Stimulated activated CD8-positive, alpha-beta memory T cell treated with anti-CD3 and anti-CD28 coated beads, Interleukin-4, amount 100 ng/mL, for 24 hours (primary cell): ENCODE measurements at places on chromosomes 1 and 21.
A peak's percentile ranks its signal among the peaks of the same experiment; 100 is the strongest.

DNA sequence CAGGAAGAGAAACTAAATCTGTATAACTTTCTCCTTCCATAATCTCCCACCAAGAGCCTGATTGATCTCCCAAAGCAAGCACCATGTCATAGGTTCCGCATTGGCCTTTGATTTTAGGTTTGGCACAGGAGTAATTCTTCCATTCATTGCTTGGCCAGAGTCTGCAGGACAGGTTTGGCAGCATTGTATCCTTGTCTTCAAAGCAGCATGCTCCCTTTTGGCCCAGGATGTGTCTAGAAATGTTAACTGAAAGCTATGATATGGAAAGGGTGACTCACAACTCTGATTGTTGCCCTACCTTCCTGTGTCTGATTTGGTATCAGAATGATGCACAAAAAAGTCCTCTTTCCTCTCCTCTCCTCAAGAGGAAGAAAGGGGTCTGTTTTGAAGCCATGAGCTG lies 824.3 kb upstream of the PRMT6 start:
- DNase-seq, result no peak

DNA sequence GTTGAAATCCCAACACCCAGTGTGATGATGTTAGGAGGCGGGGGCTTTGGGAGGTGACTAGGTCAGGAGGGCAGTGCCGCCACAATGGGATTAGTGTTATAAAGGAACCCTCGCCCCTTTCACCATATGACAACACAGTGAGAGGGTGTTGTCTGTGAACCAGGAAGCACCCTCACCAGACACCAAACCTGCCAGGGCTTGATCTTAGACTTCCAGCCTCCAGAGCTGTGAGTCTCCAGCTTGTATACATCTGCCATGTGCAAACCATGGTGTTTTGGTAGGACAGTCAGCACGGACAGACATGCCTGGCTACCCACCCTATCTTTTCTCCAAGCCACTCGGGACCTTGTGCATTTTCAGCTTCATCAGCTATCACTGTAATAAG lies 4.0 kb downstream of the TRIM11 start:
- DNase-seq, result no peak

DNA sequence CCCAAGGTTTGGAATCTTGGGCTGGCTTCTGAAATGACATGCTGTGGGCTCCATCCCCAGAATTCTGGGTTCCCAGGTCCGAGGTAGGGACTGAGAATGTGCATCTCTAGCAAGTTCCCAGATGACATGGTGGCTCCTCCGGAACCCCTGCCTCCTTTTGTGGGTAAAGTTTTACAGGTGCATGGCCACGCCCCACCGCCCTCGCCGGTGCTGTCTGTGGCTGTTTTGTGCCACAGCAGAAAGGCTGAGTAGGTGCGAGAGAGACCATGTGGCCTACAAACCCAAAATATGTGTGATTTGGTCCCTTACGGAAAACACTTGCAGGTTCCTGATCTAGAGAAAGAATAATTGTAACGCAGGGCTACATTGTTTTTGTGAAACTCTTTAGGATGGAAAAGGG lies 30.9 kb downstream of the SKI start:
- peak; percentile 42 for DNase-seq

DNA sequence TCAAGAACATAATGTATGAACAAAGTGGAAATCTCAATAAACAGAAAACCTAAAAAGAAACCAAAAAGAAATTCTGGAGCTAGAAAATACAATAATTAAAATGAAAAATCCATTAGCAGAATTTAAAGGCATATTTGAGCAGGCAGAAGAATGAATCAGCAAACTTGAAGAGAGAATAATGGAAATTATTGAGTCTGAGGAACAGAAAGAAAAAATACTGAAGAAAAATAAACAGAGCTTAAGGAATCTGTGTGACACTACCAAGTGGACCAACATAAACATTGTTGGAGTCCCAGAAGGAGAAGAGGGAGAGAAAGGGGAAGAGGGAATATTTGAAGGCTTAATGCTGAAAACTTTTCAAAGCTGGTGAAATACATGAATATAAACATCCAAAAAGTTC lies 54.5 kb downstream of the MAGI3 start:
- no peak for DNase-seq

DNA sequence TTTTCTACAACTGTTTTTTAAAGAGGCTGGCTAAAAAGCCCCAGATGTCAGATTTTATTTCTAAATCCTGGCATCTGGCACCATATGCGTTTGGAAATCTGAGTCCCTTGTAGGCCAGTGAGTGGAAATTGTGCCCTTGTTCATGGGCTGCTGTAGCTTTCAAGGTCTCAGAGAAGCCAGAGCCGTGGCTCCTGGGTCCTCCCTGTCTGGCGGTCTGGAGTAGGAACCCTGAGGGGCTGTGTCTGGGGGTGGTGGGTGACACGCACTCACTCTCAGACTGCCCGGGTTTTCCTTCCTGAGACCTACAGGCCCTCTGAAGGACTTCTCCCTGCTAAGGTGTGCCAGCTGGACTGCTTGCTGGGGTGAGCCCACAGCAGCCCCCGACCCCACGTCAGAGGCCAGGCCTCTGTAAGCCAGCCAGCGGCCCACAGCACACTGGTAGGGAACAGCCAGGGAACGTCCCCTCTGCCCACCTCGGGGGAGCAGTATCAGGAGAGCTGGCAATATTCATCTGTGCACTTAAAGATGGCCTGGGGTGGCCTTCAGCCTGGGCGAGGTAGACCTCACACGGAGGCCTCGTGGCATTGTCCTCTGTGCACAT lies 151.5 kb downstream of the PEX14 start:
- no peak for DNase-seq

DNA sequence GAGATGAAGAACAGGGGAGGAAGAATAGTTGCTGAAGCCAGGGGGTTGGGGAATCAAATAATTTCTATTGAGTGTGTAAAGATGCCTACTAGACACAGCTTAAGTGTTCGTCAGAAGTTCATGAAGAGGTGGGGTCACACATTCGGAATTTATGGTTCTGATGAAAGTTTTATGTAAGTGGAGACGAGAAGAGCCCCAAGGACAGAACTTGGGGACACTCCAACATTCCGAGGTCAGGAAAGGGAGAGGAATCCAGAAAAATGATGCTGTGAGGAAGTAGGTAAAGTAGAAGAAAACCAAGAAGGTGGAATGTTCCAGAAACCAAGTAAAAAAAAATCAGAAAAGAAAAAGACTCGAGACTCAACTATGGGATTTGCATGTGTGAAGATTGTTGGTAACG lies 272.5 kb downstream of the SIPA1L2 start:
- DNase-seq, result no peak

DNA sequence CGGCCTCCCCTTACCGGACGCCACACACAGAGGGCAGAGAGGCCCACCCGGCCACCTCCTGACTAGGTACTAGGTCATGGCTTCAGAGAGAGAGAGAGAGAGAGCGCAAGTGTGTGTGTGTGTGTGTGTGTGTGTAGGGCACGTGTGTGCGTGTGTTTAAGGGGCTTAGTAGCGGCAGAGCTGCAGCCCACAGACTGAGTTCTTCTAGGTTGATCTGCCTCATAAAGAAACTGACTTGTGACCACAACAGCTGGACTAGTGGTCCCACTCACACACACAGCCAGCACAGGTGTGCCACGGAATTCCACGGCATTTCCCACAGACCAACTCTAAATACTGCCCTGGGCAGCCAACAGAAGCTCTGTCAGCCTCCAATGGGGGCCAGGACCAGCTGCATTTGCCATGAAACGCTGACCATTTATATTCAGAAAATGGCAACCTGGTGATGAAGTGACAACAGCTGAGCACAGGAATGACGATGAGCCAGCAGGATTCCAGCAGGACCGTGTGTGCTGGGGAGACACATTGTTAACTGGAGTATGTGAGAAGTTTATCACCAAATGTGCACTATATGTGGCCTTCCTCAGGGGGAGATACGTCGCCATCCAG lies 38.8 kb upstream of the GPR153 start:
- DNase-seq, result no peak

DNA sequence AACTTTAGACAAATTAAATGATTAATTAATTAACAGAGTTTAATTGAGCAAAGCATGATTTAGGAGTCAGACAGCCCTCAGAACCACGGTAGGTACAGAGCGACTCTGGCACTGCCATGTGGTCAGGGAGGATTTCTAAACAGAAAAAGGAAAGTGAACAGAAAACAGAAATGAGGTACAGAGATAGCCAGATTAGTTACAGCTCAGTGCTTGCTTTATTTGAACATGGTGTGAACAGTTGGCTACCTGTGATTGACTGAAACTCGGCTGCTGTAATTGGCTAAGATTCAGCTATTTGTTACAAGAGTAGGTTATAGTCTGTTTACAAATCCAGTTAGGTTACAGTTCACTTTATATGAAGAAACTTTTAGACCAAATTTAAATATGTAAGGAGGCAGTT lies 163.0 kb upstream of the TNR start:
- DNase-seq, result no peak

- peak; percentile 27 for DNase-seq
These were observed 74.6 kb downstream of the SLC25A24 start for GRCh38 chr1:108125312-108126138.

GRCh38 chr1:203069030-203069747 lies 16.6 kb downstream of the MYOG start:
- DNase-seq, result no peak

GRCh38 chr1:47808612-47809011 lies 188.6 kb downstream of the TRABD2B start:
- DNase-seq, result no peak

DNA sequence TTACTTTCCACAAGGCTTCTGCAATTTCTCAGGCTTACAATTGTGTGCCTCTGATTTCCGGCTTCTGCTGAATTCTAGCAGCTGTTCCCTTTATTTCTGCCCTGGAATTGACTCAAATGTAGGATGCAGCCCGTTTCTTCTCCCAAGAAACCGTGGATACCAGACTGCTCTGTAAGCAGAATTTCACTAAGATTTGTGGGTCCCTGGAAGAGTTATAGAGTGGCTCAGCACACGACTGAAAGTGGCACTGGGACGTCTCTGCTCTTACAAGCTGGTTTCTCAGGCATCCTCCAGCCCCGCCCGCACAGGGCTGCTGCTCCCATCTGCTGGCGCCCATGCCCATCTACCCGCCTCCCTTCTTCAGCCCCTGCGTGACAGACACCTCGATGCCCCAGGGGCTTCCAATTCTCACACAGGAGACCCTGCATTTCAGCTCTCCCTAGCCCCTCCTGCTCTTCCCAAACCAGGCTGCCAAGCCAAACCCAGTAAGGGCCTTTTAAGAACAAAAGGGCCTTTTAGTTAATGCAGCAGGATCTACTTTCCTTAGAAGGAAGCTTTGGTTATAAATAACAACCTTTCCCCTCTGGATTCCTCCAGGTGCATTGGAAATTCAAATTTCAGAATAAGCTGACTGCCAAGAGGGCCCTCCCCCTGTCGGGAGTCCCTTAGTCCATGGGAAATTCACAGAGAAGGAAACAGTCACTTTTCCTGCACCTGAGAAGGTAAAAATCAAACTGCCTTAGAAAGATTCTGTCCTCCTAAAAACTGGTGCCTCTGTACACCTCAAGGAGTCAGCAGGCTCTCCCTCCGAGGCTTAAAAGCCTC lies 45.4 kb upstream of the TENT5B start:
- no peak for DNase-seq

DNA sequence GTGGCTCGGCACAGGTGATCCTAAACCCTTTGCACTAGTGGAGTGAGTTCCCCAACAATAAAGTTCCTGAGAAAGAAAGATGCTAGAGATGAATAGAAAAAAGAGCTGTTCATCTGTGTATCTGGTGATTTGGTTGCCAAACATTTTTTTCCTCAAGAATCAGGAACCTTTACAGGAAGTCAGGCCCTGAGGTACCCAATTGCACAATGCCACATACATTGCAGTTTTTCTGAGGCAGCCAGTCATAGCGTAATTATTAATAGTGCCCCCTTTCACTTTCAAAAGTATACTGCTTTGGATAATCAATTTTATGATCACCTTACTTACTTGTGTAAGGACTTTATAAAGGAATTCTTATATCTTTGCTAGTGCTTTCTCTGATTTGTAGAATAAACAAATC lies 346.3 kb upstream of the POU3F1 start:
- DNase-seq, result no peak

DNA sequence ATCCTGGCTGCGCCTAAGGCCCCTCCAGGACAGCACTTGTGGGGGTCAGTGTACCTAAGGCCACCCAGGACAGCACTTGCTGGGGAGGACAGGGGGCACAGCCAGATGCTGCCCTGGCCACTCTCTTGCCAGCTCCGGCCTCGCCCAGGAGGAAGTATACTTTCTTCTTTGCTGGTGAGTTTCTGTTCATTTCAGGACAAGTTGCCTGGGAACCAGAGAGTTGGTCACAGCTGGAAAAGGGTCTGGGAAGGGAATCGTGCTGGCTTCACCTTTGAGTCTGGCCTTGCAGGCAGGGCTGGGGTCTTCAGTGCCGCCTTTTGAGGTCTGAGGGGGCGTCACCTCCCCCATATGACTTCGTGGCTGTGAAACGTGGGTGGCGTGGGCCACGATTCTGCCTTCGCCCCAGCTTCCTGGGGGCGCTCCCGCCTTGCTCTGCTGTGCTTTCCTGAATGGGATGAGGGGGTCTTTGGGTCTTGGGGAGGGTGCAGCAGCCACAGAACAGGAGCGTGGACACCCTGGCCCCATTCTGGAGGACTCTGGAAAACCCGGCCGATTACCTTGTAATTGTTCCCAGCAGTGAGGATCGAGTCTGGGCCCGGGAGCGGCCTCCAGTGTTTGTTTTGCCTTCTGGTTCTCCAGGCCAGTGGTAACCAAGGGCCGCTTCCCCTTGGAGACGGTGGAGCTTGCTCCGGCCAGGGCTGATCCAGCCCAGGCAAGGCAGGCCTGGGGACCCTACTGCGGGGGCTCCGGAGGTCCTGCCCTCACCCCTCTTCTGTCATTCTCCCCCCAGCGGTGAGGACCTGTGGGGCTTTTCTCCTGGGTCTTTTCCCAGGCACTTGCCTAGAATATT lies 45.9 kb downstream of the SPSB1 start:
- DNase-seq, result no peak

GRCh38 chr1:40058097-40058452 lies 17.5 kb downstream of the CAP1 start:
- no peak for DNase-seq

- DNase-seq, result no peak
These were observed 115.2 kb downstream of the LAMC2 start for GRCh38 chr1:183301239-183301638.

DNA sequence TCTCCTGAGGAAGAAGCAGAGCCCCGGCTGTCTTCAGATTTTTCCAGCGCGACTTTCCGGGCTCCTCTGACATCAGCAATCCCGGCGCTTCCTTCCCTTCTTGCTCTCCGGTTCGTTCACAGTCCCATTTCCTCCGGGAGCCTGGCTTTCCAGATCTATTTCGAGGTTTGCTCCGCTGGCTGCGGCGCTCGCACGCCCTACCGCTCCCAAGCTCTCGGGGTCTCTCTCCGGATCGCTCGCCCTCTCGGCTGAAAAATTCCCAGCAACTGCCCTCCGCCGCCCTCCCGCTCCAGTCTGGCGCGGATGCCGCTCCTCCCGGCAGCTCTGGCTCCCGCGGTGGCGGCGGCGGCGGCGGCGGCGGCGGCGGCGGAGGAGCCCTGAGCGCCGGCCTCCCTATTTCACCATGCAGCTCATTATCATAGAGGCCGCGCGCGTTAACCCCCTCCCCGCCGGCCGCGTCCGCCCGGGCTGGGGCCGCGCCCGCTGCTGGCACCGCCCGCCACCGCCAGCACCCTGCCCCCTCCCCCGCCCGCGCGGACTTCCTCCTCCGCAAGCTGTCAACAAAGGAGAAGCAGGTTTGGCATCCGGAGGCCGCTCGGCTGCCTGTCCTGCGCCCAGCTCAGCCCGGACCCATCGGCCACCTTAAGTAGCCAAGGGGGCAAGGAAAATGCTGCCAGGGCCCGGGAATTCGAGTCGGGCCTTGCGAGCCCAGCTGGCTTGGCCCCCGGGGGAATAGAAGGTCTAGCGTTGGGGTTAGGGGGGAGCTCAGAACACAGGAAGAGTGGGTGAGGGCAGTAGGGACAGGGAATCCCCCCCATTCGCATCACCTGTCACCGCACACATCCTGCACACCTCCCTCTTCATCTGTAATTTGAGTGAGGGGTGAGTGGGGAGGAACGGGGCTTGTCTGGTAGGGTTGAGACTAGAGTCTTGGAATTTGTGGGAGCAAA lies at the start of gene PLXNA2:
Gene PLXNA2 (minus strand): TSS at position 418 of the 950 bp plus-strand sequence. CDS start 26,462 bp downstream, outside the sequence.
- DNase-seq, result peak; percentile 45
